Activated T-cell treated with anti-CD3 and anti-CD28 coated beads, Interleukin-2, amount 50 U/mL, for 24 hours (primary cell): ENCODE measurements at places on chromosomes 4 and X.

DNA sequence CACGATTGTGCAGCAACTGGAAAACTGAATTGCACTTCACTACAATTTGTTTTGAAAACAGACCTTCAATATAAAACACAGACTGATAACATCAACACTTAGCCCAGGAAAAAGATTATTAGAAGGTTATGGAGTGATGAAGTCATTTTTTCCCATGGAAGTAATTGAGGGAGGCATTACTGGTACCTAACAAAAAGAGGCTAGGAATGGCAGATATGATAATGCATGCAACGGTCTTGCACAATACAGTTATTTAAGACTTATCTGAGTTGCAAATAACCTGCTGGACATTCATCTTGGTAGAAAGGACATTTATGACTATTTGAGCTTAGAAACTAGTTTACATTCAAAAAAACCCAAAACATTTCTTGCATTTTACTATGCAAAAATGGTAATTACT lies 1031.9 kb downstream of the FAT4 start:
- DNase-seq = no peak

DNA sequence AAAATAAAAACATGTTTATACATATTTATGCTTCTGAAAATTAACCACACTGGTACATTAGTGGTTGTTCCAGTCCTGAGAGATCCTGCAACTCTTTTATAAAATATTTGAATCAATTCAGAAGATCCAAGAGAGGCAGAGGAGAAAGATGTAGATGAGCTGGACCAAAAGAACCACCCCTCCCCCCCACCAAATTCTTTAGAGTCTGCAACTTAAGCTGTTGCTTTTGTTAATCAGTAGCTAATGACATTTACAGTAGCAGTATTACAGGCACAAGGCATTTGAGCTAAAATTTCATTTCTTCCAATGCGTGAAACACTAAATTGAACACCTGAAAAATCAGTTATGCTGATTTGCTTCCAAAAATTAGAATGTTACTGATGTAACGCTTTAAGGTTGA lies 61.5 kb downstream of the PDK3 start:
- DNase-seq = no peak

- no peak for DNase-seq
These were observed 26.2 kb upstream of the GPR173 start for GRCh38 chrX:53022381-53022780.

- no peak for DNase-seq
These were observed 2.7 kb downstream of the HPSE start for GRCh38 chr4:83331956-83332355.

DNA sequence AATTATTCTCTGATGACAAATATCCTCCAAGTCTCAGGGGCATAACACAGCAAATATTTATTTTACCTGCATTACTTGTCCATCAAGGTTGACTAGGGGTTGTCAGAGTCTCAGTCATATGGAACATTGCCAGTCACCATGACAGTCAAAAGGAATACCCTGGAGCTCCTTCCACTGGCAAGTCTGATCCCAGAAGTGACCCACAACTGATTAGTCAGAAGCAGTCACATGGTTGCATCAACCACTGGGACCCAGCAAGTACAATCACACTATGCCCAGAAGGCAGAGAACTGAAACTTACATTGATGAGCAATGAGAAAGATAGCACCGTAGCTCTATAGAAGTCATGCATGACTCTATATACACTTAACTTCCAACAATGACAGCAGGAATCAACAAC lies 41.9 kb upstream of the SOD3 start:
- DNase-seq = no peak

GRCh38 chr4:124435274-124435950 lies 277.1 kb downstream of the ANKRD50 start:
- DNase-seq = no peak

GRCh38 chrX:13694359-13694758 lies 5.4 kb downstream of the RAB9A start:
- DNase-seq = no peak

DNA sequence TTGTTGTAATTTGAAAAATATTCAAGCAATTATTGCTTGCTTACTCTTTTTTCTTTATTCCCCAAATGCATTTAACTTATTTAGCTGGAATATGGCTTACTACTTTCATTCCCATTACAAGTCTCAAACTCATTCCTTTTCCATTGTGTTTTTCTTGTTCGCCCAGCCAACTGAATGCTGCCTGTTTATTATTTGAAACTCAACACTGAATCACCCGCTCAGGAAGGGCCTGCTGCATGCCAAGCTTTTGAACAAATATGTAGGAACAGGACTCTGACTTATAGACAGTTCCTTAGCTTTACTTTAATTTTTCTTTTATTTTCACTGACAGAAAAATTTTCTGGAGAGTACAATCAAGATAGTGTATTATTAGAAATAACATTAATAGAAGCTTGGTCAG lies 12.9 kb downstream of the PCDH18 start:
- DNase-seq = no peak

DNA sequence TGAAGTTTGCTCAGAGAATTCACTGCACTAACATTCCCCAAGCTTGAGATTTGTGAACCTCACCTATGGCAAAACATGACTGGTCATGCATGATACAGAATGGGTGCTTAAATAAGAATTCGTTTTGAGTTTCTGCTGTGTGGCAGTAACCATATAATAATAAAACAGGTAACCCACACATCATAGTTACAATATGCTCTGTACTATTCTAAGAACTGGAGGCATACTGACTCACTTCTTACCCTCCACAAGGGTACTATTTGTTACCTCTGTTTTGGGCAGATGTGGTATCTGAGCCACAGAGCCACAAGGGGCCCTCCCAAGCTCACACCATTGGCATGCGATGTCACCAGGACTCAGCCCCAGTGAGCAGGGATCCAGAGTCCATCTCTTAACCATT lies 17.6 kb downstream of the SLC2A9 start:
- no peak for DNase-seq

DNA sequence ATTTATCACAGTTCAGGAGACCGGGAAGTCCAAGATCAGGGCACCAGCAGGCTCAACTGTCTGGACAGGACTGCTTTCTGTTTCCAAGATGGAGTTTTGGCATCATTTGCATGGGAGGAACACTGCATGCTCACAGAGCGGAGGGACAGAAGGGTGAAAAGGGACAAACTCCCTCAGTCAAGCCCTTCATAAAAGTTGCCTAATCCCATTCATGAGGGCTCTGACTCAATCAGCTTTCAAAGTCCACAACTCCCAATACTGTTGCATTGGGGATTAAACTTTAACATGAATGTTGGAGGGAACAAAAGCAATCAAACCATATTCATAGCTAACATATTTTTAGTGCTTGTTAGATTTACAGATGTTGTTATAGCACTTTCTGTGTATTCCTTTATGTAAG lies 158.9 kb upstream of the MAD2L1 start:
- no peak for DNase-seq

- no peak for DNase-seq
These were observed 27.6 kb upstream of the GTPBP6 start for GRCh38 chrX:346034-346813.

GRCh38 chr4:7929118-7929951 lies 10.3 kb downstream of the AFAP1 start:
- DNase-seq = no peak

GRCh38 chrX:124300405-124300804 lies 32.1 kb upstream of the TEX13D start:
- DNase-seq = no peak

DNA sequence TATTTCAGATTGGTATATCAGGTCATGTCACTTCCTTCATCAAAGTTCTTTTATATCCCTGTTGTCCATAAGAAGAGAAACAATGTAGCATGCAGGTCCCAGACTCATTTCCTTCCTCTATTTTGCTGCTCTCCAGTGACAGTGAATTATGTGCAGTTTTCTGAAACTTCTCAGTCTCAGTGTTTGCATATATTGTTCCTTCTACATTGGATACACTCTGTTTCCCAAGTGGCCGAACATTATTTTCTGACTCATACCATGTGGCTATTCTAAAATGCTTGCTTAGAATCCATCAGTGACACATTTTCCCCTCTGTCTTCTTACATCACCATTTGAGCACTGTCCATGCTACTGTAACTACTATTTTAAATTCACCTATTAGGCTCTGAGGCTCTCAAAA lies 305.7 kb downstream of the PDHA2 start:
- no peak for DNase-seq

DNA sequence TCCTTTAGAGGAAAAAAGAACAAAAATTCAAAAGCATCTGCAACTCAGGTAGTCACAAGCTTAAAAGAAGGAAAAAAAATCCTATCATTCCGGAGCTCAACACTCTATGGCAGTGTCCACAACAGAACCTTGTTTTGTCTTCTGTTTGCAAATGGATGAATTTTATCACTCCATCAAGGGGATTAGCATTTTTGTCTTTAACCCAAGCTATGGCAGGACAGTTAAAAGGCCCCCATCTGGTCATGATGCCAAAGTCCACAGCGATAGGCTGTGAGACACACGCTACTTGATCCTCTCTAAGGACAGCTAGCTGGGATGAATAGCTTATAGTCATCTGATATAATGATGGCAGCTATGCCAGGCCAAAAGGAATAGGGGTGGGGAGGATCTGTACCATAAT lies 16.6 kb downstream of the AMER1 start:
- no peak for DNase-seq
